ENCODE measurements at places on chromosomes 12 and 14. TPM values are rescaled to one million over a fixed set of nuclear protein-coding genes. Genes with fewer than 3 reads are reported as not detected.
A peak's percentile ranks its signal among the peaks of the same experiment; 100 is the strongest.

PDE3A gene
- total RNA-seq = not detected

TAS2R19 gene
- 4.2 TPM for total RNA-seq

GPR65 gene
- 20.4 TPM for total RNA-seq

PRH2 gene
- total RNA-seq = not detected

LYZ gene
- not detected for total RNA-seq

- peak overlapping the region; percentile 87 for H3K27ac ChIP-seq
- DNase-seq = peak; percentile 76
These were observed 344 bp downstream of the LPAR5 start for GRCh38 chr12:6635375-6635855.

DNA sequence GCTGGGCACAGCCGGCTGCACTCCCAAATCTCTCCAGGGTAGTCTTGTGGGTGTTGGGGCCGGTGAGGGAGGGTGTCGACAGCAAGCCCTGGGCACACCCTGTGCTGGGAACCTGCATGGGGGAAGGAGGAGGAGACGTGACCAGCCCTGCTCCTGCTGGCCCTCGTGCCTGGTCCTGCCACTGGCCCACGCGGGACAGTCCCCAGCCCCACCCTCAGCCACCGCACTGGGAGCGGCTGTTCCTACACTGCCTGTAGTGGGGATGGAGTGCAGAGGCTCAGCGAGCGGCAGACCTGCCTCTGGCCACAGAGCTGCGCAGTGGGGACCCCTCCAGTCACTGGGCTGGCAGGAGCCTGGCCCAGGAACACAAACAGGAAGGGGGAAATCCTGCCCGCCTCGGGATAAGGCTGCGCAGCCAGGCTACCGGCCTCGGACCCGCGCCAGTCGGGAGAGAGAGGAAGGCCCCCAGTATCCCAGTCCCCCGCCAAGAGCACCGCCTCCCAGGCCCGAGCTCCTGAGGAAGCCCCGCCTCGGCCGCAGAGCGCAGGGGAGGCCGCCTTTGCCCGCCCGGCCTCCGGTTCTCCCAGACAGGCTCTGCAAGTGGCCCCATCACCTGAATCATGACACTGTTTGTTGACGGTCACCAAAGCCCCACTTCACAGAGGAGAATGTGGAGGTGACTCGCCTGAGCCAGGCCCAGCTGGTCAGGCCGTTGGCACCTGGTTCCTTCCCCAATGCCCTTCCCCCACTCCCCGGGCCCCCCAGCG, 10.6 kb downstream of the AHNAK2 start:
- H3K27me3 ChIP-seq = peaks cover 5% of the 10 kb centered on the region
- peak; percentile 57 for DNase-seq
- no peak overlapping the region for H3K27ac ChIP-seq
- no peaks in the 10 kb centered on the region for H3K4me1 ChIP-seq
- no peaks in the 10 kb centered on the region for H3K36me3 ChIP-seq

GRCh38 chr14:28571636-28572035, 195.0 kb upstream of the FOXG1 start:
- no peak overlapping the region for H3K4me3 ChIP-seq
- H3K4me1 ChIP-seq = no peaks in the 10 kb centered on the region
- H3K27ac ChIP-seq = no peak overlapping the region

DNA sequence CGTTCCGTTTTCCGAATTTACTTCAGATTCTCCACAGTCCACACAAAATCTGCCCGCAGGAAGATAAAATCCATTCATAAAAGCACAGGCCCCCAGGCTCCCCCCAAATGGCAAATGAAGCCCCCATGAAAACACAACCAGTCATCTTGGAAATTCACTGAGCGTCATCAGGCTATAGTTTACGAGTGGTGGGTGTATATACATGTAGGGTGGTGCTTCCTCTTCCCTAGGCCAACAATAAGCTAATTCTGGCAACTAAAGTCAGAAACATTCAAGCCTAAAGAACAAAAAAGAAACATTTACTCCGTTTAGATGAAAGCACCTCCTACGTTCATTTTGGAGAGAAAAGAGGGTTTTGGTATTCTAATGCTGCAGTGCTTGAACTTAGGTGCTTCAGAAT, 5.8 kb downstream of the GPR68 start:
- DNase-seq = no peak
- peak overlapping the region; percentile 85 for H3K27ac ChIP-seq
- peak overlapping the region; percentile 90 for H3K4me3 ChIP-seq

GRCh38 chr12:120825337-120825736, 78.8 kb downstream of the SPPL3 start:
- H3K4me3 ChIP-seq = no peak overlapping the region
- no peak overlapping the region for H3K27ac ChIP-seq
- no peak for DNase-seq
- H3K27me3 ChIP-seq = no peaks in the 10 kb centered on the region
- H3K36me3 ChIP-seq = no peaks in the 10 kb centered on the region

DNA sequence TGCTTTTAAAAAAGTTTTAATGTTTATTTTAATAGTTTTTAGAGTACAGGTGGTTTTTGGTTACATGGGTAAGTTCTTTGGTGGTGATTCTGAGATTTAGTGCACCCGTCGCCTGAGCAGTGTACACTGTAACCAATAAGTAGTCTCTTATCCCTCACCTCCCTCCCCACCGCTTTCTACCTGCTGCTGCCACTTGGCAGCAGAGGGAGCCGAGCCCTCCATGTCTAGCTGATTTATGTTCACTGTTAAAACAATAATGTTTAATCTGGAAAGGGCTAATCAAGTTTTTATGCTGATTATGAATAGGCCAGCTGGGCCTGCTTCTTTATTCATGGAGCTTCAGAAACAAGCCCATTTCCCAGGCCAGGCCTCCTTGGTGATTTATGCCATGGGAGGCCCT, 73.1 kb downstream of the ADCK1 start:
- H3K36me3 ChIP-seq = peaks cover 11% of the 10 kb centered on the region
- no peak overlapping the region for H3K27ac ChIP-seq
- H3K4me1 ChIP-seq = no peaks in the 10 kb centered on the region
- DNase-seq = no peak

DNA sequence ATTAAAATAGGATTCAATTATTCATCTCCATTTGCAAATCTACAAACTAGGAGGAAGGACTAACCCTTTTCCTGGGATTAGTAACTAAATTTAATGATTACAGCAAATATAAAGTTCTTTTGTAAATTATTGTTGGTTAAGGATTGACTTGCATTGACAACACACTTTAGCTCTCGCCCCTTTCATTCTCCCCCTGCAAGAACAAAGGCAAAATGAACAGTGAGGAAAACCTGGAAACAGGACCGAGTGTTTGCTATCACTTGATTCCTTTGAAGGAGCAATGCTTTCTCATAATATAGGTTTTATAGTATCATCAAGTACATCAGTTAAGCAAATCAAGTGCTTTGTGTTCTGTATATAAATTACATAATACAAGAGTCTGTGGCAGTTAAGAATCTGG, 7.4 kb upstream of the COX16 start:
- DNase-seq = no peak
- H3K27ac ChIP-seq = no peak overlapping the region
- no peaks in the 10 kb centered on the region for H3K36me3 ChIP-seq
- no peaks in the 10 kb centered on the region for H3K4me1 ChIP-seq

DNA sequence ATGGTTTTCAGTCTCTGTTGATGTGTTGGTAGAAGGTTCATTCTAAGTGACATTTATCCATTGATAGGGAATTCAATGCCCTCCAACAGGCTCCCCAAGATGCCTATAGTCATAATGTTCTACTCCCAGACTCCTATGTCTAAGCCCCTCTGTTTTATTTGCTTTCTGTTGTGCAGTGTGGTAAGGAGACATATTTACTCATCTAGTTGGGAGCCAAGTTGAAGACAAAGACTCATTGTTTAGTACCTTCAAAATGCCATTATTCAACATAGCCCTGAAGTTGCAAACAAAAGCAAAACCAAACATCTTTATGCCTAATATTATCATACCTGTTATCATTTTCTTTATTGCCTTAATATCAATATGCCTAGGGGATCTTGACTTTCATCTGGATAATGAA, 302.1 kb downstream of the RMST start:
- DNase-seq = no peak
- no peaks in the 10 kb centered on the region for H3K4me1 ChIP-seq
- no peaks in the 10 kb centered on the region for H3K36me3 ChIP-seq
- H3K27ac ChIP-seq = no peak overlapping the region

- no peak for DNase-seq
- H3K4me3 ChIP-seq = no peak overlapping the region
- no peaks in the 10 kb centered on the region for H3K27me3 ChIP-seq
- no peaks in the 10 kb centered on the region for H3K4me1 ChIP-seq
These were observed 142.6 kb downstream of the MIPOL1 start for GRCh38 chr14:37340353-37340752.

DNA sequence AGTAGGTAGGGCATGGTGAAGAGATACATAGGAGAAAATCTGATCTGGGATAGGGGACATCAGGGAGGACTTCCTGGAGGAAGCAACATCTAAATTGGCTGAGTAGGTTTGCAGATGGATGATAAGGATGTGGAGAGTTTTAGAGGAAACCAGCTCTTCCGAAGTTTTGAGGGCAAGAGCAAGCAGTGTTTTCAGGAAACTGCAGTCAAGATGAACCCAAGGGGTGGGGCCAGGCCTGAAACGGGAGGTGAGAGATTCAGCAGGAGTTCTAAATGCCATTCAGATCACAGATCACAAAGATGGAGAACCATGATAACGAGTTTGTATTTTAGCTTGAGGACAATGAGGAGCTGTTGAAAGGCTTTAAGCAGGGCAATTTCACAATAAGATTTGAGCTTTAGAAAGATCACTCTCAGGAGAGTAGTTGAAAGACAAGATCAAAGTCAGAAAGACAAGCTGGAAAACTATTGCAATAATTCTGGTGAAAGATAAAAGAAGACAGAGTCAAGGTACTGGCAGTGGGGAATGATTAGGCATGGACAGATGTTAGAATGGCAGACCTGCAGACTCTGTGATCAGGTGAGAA, 70.1 kb upstream of the PLXNC1 start:
- DNase-seq = no peak
- H3K27ac ChIP-seq = no peak overlapping the region
- H3K4me1 ChIP-seq = peaks cover 8% of the 10 kb centered on the region
- H3K36me3 ChIP-seq = peaks cover 1% of the 10 kb centered on the region

GRCh38 chr14:99274346-99275221, 2.6 kb upstream of the BCL11B start:
- H3K27me3 ChIP-seq = no peaks in the 10 kb centered on the region
- peak overlapping the region; percentile 94 for H3K27ac ChIP-seq
- peaks cover 46% of the 10 kb centered on the region for H3K4me1 ChIP-seq
- H3K36me3 ChIP-seq = peaks cover 7% of the 10 kb centered on the region

DNA sequence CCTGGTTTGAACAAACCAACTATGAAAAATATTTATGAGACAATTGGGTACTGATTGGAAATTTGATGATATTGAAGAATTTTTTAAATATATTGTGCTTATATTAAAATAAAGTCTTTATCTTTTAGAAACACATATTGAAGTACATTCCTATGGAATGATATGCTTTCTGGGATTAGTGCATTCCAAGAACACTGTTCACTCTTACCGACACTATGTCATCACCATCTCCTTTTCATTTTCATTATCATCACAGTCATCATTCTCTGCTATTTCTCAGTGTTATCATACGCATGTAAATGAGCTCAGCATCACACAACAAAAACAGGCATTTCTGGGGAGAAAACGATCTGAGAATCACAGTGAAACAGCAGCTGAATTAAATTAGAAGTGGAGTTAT, 513.3 kb upstream of the CCDC196 start:
- H3K4me3 ChIP-seq = no peak overlapping the region
- H3K36me3 ChIP-seq = no peaks in the 10 kb centered on the region
- peaks cover 2% of the 10 kb centered on the region for H3K27me3 ChIP-seq

DNA sequence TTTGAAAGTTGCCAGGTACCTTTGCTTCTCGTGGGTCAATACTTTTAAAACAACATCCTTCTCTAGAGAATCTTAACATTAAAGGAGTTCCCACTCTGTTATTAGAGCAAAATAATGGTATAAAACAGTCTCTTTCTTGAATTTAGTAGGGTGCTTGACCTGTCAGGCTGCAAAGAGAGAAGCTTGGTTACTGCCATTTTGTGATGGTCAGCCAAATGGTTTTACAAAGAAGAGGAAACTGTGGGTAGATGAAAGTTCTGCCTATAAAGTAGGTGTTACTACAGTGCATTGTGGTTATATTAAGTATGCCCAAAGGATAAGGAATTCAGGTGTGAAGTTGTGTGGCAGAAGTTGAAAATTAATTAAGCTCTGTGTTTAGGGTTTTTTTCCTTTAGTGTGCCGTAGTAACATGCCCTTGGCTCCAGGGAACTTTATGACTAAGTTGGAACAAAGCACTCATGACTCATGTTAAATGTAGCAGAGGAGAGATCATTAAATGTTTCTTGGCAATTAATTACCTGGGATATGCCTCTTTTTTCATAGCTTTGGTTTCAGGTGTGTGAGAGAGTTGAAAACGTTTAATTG, 354.0 kb upstream of the KITLG start:
- H3K4me1 ChIP-seq = no peaks in the 10 kb centered on the region
- H3K27ac ChIP-seq = no peak overlapping the region
- no peak for DNase-seq
- H3K27me3 ChIP-seq = no peaks in the 10 kb centered on the region
- no peak overlapping the region for H3K4me3 ChIP-seq
- H3K36me3 ChIP-seq = no peaks in the 10 kb centered on the region

DNA sequence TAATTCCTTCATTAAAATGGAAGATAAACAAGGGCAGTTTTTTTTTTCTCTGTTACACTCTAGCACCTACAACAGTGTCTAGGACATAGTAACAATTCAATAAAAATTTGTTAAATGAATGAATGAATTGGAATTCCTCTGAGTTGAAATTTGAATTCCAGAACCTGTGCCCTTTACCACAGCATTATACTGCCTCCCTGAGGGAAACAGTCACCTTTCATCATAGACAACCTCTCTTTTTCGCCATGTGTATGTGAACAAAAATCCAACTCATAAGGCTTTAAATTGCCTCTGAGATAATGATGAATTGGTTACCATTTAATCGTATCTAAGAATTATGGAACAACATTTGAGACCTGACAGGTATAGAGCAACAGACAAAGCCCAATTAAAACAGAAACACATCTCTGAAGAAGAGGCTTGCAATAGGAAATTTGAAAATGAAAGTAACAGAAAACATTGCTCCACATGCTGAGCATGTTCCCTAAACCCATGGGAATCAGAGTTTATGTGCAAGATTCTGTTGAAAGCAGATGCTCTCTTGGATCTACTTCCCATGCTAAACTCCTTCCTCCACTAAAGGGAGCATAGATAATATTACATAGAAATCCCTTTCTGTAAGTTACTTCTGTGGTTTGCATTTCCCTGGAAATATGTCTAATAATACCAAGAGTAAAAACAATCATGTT, 657.8 kb downstream of the GALC start:
- H3K4me3 ChIP-seq = no peak overlapping the region
- no peaks in the 10 kb centered on the region for H3K4me1 ChIP-seq

DNA sequence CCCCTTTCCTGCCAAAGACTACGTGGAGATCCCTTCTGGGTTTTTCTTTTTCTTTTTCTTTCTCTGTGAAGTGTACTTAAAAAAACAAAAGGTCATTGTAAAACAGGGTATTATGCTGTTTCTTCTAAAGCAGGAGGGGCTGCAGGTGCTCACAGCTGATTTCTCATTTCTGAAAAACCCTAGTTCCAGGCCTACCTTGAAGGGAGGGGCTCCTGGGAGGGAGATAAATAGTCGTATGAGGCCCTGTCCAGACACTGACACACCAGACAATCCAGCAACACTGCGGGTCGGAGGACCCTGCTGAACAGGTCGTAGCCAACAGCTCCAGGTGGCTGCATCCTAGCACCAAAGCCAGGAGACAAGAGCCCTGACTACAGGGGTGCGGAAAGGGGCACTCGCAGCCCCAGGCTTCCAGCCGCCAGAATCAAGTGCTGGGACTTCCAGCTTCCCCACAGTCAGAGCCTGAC, 41.1 kb downstream of the PSMA6 start:
- H3K36me3 ChIP-seq = no peaks in the 10 kb centered on the region
- no peak for DNase-seq
- H3K4me1 ChIP-seq = peaks cover 35% of the 10 kb centered on the region
- peak overlapping the region; percentile 73 for H3K4me3 ChIP-seq
- H3K27ac ChIP-seq = peak overlapping the region; percentile 90
